ENCODE measurements at places on chromosomes 16 and 17.

DNA sequence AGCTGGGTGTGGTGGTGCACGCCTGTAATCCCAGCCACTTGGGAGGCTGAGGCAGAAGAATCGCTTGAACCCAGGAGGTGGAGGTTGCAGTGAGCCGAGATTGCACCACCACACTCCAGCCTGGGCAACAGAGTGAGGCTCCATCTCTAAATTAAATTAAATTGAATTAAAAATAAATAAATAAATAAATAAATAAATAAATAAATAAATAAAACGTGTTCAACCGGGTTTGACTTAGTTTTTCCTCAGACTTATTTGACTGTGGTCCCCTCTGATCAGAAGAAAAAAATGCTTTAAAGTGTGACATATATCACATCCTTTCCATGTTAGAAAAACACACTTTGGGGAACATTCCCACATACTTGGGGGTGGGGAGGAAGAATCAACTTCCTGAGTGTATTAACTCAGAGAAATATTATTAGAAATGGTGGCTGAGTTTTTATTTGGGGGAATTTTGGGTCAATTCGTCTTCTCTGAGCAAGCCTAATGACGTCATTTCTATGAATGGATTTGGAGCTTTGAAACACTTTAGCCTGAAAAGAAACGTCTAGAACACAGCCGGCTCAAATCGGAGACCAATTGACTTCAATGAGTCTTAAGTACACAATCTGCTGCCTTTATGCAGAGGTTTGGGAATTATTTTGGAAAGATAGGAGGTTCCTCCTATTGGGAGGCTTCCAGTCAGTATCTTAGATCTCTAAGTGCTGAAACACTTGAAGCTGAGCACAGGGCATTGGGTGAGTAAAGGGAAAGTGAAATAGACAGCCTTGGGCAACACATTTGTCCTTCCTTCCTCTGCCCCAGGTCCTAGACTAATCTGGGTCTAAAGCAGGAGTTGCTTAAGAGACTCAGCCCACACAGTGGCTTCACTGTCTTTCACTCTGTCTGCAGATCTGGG lies 132.6 kb downstream of the PITPNC1 start:
- no peak for DNase-seq

- no peak for DNase-seq
These were observed 17.1 kb downstream of the SGCA start for GRCh38 chr17:50182783-50183420.

- no peak for DNase-seq
These were observed 134.6 kb downstream of the GAS7 start for GRCh38 chr17:10063730-10064241.

DNA sequence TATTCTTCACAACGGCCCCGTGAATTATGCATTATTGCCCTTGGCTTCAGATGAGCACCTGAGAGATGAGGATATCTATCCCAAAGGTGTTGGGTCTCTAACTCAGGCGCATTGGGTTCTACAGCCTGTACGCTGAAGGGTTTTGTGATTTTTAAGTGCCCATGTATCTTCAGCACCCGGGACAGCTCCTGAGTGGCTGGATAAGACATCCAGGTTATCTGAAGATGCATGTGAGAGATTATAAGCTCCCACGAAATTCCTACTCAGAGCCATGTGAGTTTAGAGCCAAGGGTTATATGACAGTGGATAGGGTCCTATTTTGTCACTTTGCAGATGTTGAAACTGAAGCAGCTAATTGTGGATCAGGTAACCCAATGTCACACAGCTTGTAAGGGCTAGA lies 612.3 kb upstream of the EEF2KMT start:
- DNase-seq: no peak

GRCh38 chr17:76276461-76277299 lies 11.5 kb downstream of the UBALD2 start:
- no peak for DNase-seq

- DNase-seq: no peak
These were observed 4.3 kb downstream of the SDK2 start for GRCh38 chr17:73639932-73640331.

GRCh38 chr16:48067388-48067787 lies 88.4 kb downstream of the ABCC12 start:
- DNase-seq: no peak

DNA sequence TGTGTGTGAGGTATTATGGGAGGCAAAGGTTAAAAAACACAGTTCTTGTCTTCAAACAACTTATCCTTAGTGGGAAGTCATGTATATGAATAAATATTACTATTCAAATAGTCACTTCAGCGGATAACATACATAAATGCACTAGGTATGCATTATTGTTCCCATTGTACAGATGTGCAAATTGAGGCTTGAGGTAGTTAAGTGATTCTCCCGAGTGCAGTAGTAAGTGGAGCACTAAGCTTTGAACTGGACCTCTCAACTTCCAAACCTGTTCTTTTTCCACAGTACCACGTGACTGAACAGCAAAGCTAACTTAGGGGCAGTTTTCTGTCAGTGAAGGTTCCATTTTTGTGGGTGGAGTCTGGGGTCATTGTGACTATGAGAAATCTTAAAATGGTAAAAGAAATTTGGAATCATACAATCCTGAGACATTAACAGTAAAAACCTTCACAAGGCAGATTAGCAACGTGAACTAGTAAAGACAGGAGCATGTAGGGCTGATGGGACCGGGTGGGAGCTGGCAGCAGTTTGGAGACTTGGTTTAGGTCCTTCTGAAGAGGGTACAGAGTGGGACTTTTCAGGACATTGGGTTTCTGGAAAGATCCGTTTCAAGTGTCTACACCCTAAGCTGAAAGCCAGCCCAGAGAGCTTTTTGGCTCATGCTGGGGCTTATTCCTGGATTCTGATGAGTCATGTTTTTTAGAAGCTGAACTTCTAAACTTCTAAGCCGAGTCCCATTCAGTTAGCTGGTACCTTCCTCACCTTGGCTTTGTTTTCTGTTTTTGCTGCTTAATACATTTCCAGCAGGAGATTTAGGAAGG lies 204.9 kb downstream of the PRKCA start:
- no peak for DNase-seq

GRCh38 chr17:13346996-13347762 lies 254.6 kb downstream of the HS3ST3A1 start:
- DNase-seq: no peak

DNA sequence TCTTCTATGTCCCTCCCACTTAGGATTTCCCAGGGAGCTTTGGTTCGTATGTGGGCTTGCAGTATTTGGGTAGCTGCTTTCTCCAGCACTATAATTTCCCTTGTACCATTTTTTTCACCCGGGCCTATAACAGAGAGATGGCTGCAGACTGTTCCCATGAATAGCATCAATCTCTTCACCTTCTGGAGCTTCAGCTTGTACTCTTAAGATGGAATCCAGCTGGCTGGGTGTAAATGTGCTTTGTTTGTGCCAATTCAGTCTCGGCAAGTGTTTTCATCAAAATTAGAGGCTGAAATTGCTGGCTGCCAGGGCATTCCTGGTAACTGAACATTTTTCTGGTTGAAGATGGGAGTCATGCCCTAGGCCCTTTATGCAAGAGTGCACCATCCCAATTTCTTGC lies 12.2 kb upstream of the CPD start:
- no peak for DNase-seq

DNA sequence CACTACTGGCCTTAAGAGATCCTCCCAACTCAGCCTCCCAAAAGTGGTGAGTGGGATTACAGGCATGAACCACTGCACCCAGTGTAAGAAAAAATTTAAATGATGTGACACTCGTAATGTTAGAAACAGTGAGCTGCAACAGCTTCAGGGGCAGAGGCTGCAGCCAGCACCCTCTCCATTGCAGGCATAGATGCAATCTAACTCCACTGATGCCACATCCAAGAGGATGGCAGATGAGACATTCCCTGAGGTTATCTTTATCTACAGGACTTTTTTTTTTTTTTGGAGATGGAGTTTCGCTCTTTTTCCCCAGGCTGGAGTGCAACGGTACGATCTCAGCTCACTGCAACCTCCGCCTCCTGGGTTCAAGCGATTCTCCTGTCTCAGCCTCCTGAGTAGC lies 19.9 kb downstream of the ZCCHC14 start:
- DNase-seq: no peak
